Astrocyte of the cerebellum (primary cell): ENCODE measurements at places on chromosomes 7 and 10.

GRCh38 chr7:38311329-38311937 lies 38.0 kb upstream of the TARP start:
- DNase-seq: no peak

GRCh38 chr10:119734396-119735332 lies 8.8 kb downstream of the INPP5F start:
- peak; percentile 53 for DNase-seq

DNA sequence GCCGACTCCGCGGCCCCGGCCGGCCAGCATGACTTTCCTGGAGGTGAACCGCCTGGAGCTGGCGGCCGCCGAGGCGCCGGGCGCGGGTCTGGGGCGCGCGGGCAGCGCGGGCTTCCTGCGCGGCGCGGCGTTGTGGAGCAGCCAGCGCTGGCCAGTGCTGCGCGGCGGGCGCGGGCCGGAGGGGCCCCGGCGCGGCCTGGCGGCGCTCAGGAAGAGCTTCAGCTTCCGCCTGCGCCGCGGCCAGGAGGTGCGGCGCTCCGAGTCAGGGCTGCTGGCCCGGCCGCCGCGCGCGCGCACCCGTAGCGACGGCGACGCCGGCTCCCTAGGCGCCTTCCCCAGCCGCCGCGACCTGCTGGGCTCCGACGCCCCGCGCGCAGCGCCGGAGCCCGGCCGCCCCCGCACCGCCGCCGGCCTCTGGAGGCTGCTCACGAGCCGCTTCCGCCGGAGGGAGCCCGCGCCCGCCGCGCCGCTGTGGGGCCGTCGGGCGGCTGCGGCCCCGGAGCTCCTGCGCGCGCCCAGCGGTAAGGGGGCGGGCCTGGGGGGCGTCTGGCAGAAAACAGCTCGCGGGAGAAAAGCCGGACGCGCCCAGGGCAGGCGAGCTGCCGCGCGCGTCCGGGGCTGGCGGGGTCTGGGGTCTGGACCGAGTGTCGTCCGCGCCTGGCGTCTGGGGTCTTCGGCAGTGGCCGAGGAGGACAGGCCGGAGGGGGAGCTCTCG lies 29.0 kb downstream of the AGAP3 start:
- DNase-seq: no peak

DNA sequence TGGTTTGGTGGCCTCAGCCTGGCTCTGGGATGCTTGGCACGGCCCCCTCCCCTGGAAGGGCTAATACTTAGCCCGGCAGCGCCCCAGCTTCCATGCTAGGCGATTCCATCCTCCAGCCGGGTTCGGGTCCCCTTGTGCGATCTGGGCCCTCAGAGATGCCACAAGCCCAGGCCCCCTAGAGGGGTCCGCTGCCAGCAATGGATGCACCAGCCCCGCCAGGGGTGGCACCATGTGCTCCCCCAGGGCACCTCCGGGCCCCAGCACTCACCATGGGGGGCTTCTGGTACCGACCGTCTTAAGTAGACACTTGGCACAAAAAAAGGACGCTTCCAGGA lies 125.7 kb upstream of the KCTD7 start:
- no peak for DNase-seq

DNA sequence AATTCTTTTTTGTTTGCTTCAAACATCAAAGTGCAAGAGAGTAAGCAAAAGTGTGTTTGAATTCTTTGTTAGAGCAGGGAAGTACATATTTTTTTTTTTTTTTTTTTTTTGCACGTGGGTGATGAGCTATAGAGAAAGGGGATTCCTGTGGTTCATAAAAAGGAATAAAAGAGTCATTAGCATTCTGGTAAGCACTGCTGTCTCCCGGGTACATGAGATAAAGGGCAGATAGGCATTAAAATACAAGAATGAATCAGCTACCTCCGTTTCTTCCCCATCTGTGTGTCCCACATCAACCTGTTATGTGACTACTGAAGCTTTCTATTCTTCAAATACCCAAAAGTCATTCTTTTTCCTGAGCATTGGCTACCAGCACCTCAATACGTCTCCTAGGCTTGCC lies 102.4 kb upstream of the SEMA3D start:
- DNase-seq: no peak
